AG08396 (cell line): ENCODE measurements at places on chromosomes 12 and 14.

GRCh38 chr14:55580470-55581341, 699 bp downstream of the KTN1 start:
- DNase-seq = peak; percentile 63

- no peak for DNase-seq
Measured at GRCh38 chr12:123142921-123143735, 7.8 kb downstream of the PITPNM2 start.

DNA sequence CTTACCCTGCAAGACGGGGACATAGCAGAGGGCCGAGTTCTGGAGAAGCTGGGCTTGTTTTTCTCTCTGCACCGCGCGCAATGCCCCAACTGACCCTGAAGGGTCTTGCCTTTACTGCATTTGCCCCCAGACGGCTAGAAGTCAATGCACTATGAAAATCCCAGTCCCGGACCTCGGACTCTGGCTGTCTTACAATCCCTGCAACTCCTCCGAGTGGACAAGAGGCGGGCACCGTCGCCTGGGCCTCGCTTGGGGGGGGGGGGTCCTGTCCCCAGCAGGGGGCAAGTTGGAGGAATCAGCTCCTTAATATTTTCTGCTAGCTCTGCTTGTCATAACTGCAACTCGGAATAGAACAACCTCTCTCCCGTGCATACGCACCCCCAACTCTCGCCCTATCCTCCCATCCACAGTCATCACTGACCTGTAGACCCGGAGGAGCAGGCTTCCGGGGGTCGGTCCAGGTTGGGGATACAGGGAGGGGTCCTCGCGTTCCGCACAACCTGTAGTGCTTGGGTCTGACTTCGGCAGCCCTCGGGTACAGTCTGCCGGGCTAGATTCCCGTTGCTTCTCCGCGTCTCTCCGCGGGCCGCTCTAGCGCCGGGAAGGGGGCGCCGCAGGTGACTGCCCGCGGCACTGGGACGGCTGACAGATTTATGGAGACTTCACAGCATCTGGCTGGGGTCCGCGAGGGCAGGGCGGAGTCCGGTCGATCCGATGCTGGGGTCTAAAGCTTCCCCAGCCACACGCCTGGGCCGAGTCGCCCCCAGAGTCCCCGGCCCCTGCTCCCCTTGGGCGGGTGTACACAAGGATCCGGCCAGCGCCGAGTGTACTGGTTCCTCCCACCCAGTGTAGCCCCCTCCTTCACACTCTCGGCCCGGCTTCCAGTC, 3.3 kb upstream of the PAX9 start:
- no peak for DNase-seq

DNA sequence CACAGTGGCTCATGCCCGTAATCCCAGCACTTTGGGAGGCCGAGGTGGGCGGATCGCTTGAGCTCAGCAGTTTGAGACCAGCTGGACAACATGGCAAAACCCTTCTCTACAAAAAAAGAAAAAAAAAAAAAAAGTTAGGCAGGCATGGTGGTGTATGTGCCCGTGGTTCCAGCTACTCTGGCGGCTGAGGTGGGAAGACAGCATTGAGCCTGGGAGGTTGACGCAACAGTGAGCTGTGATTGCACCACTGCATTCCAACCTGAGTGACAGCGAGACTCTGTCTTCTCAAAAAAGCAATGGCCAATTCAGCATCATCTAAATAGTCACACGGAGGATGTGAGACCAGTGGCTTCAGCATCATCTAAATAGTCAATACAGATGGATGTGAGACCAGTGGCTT, 10.4 kb upstream of the SAMD4A start:
- DNase-seq = no peak

- DNase-seq = peak; percentile 53
Measured at GRCh38 chr14:91897106-91897701, 29.9 kb upstream of the TC2N start.

DNA sequence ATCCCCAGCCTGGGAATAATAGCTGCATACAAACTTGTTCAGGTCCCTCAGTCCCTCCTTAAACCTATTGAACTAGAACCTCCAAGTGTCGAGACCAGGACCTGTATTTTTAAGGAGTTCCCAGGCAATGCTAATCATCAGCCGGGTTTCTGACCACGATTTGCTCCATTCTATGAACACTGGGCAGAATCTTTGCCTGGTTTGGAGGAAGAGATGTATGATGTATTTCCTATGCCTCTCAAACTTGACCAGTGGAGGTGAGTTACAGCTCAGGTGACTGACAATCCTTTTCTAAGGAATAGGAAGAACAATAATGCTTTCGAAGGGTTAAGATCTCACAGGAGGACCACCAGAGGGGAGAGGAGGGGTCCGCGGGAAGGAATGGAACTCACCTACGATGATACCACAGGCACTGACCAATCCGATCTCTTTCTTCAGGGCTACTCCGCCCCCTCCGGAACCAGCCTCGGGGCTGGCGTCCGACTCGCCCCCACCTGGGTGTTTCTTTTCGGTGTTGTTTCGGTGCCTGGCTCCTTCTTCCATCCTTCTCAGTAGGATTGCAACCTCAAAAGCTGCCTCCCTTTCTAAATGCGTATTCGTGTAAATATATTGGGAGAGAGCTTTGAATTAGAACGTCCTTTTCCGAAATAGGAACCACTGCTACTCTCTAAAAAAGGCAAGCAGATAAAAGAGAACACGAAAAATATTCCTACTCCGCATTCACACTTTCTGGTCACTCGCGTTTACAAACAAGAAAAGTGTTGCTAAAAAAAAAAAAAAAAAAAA, 895 bp downstream of the SLC7A8 start:
- DNase-seq = no peak
